Activated CD8-positive, alpha-beta memory T cell treated with anti-CD3 and anti-CD28 coated beads for 1 hour (primary cell): ENCODE measurements at places on chromosomes 4 and X.

DNA sequence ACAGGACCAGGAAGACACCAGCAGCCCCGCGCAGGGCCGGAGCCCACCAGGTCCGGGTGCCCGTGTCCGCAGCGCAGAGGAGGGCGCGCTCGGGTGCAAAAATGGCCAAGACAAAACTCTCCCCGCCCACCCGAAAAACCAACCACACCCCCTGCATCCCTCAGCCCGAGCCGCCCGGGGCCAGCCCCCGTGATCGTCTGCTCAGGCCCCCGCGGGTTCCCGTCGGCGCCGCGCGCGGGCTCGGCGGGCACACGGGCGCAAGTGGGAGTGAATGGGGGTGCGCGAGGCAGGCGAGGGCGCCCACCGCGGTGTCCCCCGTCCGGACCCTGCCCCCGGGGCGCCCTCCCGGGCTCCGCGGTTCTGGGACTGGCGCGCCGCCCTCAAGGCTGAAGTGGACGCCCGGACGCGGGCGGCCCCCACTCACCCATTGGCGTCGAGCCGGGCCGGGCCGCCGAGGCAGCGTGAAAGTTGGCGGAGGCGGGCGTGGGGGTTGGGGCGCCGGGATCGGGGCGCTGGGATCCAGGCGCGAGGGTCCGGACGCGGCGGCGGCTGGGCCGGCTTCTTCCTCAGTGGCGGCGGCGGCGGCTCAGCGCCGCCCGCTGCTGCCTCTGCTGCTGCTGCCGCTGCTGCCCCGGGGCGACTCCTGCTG lies 393 bp downstream of the SH3KBP1 start:
- no peak for DNase-seq

GRCh38 chr4:166274136-166274761 lies 401.2 kb downstream of the TLL1 start:
- DNase-seq, result no peak

DNA sequence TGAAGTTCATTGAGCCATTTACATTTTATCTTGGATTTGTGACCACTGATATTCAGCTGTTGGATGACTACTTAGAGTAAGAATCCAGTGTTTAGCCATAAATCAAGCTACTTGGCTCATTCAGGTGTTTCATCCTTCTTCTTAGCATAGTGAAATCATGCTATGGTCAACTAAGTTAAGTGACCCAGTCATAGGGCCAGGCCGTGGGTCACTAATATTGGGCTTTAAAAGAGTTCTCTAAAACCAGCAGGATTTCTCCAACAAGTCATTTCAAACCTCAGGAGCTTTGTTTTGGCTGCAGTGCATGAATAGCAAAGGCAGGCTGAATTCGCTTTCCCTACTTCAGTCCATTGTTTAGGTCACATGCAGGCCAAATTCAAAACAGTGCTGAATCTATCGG lies 181.0 kb downstream of the MAML3 start:
- no peak for DNase-seq

GRCh38 chrX:49754233-49754857 lies 58.6 kb upstream of the PAGE1 start:
- DNase-seq, result no peak

- DNase-seq, result no peak
Measured at GRCh38 chrX:1435241-1435895, 17.3 kb downstream of the ASMTL start.

GRCh38 chrX:150610043-150610442 lies 41.6 kb downstream of the MTM1 start:
- no peak for DNase-seq
